ENCODE measurements at places on chromosomes 11 and 22. TPM values are rescaled to one million over a fixed set of nuclear protein-coding genes. Genes with fewer than 3 reads are reported as not detected.
A peak's percentile ranks its signal among the peaks of the same experiment; 100 is the strongest.

ST14 gene
- total RNA-seq: 83.9 TPM

DNA sequence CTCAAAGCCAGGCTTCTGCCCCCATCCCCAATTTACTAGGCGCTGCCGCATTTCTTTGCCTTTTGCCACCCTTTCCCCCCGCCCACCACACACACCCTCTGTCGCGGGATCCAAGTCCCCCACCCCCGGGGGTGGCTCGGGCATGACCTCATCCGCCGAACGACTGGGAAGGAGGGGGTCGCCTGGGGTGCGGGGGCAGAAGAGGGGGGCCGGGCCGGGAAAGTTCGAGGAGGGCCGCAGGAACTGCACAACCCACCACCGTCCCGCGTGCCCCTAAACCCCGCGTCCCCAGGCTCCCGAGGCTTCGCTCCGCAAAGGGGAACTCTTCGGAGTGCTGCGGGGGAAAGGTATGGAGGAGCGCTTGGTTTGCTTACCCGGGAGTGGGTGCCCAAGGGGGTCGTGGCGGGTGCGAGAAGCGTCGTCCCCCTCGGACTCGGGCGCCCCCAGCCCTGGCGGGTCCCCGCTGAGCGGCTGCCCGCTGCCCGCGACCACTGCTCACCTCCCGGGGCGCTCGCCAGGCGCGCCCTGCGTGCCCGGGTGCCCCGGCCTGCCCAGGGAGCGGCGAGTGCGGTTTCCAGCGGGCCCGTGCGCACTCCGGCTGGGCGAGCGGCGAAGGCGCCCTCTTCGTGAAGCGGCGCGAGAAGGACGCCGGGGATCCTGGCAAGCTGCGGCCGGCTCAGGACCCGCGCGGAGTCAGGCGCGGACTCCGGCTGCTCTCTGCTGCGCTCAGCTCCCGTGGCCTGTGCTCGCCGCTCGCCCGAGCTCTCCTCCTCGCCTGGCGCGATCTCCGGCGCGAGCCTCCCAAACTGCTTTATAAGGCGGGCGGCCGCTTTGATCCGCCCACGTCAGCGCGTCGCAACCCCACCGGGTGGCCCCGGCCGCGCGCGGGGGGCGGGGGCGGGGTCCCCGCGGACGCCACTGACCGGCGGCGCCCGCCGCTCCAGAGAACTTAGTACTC, 4.0 kb upstream of the WNT11 start:
- peak; percentile 48 for DNase-seq

DNA sequence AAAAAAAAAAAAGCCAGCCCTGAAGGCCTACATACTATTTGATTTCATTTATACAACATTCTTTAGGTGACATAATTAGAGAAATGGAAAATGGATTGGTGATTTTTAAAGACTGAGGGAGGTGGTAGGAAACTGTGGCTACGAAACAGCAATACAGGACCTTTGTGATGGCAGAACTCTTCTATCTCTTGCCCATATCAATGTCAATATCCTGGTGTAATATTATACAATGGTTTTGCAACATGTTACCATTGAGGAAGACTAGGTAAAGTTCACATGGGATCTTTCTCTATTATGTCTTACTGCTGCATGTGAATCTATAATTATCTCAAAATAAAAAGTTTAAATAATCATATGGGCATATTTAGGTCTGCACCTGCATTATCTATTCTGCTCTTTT, 371.2 kb downstream of the ETS1 start:
- no peak for DNase-seq

- no peak for DNase-seq
These were observed 502 bp downstream of the SMIM38 start for GRCh38 chr11:69156235-69156639.

OR5P2 gene
- total RNA-seq: 11.3 TPM

OR10A2 gene
- not detected for total RNA-seq

ANGPTL5 gene
- total RNA-seq: not detected

OR5B21 gene
- not detected for total RNA-seq

GRCh38 chr11:94130298-94131046, 1.8 kb downstream of the PANX1 start:
- peak; percentile 64 for DNase-seq

KRTAP5-7 gene
- not detected for total RNA-seq

KMT2A gene
- 55.2 TPM for total RNA-seq

DNA sequence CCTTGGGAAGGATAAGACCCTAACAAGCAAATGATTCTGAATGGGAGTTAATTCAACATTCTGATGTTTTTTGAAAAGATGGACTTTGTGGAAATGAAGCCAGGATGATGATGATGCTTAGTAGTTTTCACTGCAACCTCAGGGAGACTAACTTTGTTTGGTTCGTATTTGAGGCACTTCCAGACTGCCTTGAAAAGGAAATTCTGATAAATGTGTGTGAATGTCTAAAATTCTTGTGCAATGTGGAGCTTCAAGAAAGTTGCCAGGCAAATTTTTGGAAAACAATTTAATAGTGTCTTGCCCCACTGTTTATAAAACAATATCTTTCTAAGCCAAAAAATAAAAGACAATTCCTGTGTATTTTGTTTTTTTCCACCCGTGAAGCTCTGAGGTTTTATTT, 11.2 kb upstream of the NAV2 start:
- DNase-seq: no peak

DNA sequence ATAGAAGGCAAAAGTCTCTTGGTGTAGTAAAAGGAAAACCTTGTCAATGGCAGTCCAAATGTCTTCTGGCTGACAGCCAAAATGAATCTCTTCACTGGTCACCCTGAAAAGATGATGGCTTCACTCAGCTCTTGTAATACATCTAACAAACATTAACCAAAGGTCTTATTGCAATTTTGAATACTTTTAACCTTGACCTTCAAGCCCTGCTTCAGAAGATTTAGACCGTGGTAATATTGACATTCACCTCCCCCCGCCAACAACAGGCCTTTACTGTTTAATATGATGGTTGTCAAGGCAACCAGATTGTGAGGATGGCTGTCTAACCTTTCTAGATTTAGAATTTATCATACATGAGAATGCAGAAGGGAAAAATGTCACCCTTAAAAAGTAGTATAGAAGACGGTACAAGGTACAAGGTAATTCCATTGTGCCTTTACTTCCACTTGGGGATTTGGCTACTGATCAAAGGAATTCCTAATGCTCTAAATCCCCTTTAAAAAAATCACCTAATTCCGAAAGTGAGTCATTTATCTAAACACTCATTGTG, 342.3 kb downstream of the LARGE1 start:
- DNase-seq: no peak

DNA sequence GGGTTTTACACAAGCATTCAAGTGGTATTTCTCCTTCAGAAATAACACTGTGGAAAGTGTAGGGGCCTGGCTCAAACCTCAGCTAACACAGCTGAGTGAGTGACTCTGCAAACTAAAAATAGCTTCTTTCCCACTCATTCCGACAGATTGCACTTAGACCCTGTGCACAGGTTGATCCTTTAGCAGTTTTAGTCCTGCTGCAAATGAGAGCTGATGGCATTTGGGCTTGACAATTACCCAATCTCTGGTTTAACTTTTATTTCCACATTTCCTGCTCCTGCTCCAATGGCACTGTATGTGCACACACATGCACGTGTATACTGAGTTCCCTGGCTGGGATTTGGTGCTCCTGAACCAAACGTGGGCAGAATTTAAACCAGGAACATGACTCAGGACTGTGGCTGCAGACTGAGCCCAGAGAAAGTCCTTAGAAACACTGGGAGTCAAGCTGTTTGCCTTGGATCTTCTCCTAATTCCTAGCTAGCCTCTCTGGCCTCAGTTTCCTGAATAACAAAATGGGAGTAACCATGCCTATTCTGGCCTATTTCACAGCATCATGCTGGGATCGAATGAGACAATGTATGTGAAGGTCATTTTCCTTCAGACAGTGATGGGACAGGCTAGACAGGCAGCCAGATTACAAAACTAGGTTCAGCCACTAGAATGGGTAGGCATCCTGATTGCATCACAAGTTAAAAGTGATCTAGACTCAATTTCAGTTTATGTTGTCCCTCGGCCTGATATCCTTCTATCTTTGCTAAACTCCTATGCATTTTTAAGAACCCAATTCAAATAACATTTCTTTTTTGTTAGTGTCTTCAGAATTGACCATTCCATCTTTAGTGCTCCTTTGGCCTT, 58.2 kb downstream of the SERGEF start:
- DNase-seq: no peak

CCDC81 gene
- 0.61 TPM for total RNA-seq

DNA sequence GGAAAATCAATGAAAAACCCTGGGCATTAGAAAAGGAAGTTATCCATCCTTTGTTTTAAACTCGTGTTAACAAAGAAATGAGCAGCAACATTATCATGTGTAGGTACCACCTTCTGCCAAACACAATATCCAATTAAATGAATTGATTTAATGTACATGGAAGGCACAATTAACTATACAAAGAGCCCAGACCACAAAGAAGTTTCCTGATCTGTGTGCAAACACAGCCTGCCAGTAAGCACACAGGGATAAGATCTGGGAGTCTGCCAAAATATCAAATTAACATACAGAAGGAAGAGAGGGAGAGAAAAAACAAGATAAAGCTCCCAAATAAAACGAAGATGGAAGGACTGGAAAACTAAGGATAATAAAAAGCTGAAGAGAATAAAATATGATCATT, 54.1 kb upstream of the SLC25A1 start:
- no peak for DNase-seq

DNA sequence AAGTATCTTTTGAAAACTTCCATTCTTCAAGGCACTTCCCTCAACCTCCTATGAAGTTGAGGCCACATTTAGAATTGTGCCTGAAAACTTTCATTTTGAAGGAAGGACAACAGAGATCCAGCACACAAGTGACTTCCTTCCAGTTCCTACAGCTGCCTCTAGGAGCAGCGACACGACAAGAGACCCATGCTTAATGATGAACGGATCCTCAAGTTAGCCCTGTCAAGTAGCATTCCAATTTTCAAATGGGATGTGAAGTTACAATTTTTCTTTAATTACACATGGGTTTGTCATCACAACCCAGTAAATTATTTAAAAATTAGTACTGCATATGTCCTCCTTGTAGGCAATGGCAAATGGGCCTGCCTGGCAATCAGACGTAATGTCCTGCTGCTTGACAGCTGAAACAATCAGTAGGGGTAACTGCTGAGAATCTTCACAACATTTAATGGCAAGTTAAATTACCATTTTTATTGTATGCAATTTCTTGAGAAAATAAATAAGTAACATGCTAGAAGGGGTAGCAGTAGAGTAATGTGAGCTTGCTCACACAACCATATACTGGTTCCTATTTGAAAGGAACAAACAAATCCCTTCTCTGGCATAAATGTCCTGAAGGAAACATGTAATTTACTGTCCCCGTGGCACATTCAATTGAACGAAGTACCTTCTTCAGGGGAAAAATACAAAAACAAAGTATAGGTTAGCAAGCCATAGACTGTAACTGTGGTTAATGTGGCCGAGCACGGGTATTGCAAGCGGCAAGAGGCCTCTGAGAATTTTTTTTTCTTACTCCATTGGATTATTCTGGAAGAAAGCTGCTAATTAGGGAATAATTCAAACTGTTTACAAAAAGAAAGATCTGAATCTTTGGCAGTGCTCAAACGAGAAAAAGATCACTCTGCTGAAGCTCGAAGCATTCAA, 288.3 kb downstream of the CADM1 start:
- no peak for DNase-seq

LRRC4C gene
- total RNA-seq: 2.7 TPM

- DNase-seq: no peak
These were observed 1598.1 kb downstream of the FAM181B start for GRCh38 chr11:81135570-81135969.

VWCE gene
- 0.82 TPM for total RNA-seq

GRCh38 chr22:19958083-19959042, 16.7 kb upstream of the TXNRD2 start:
- no peak for DNase-seq

DNA sequence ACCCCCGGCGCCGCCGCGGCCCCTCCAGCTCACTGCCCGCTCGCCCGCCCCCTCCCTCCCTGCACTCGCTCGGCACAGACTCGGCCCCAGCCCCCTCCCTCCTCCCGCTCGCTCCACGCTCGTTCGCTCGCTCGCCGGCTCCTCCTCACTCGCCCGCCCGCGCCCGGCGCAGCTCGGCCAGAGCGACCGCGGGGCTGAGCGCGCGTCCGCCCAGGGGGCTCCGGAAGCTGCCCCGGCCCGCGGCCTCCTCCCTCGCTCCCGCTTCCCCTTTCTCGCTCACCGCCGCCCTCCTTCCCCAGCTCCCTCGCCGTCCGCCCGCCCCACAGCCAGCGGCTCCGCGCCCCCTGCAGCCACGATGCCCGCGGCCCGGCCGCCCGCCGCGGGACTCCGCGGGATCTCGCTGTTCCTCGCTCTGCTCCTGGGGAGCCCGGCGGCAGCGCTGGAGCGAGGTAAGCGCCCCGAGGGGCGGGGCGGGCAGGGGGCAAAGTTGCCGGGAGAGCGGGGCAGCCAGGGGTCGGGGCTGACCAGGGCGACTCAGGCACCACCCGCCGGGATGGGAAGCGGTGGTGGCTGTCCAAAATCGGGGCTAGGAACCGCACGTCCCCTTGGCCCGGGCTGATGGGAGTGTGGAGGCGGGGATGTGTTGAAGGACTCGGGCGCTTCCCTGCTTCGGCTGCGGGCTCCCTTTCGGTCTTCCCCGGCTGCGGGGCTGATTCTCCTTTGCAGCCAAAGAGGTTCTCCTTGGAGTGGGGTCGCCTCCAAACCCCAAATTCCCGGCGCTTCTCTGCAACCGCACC, at the start of gene SEZ6L:
TSS of gene SEZ6L (plus strand) at position 148 of the 797 bp plus-strand sequence. CDS start at position 356, 208 bp downstream.
- no peak for DNase-seq

GRCh38 chr22:49909476-49910205, 8.6 kb downstream of the ALG12 start:
- DNase-seq: no peak

GRCh38 chr11:87832211-87832610, 343.0 kb downstream of the RAB38 start:
- DNase-seq: no peak

NLRP10 gene
- 9.2 TPM for total RNA-seq

- no peak for DNase-seq
These were observed 4.7 kb upstream of the RANBP1 start for GRCh38 chr22:20111045-20111688.

- no peak for DNase-seq
These were observed 230.5 kb downstream of the MIAT start for GRCh38 chr22:26887916-26888315.

DNA sequence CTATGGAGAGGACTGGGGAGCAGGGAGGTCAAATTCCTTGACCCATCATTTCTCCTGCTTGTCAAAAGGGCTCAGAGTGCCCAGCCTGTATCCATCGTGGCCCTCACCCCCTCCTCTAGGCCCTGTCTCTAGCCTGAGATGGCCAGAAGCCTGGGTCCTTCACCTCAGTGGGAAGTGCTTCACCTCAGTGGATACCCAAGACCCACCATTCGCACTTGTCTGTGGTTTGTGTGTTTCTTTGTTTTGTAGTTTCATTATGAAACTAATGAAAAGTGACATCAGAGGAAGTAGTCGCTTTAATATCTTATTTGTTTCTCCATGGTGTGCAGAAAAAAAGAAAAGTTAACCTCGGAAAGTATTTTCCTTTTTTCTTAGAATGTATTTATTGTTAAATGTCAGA, 194.0 kb upstream of the CADM1 start:
- no peak for DNase-seq

DNA sequence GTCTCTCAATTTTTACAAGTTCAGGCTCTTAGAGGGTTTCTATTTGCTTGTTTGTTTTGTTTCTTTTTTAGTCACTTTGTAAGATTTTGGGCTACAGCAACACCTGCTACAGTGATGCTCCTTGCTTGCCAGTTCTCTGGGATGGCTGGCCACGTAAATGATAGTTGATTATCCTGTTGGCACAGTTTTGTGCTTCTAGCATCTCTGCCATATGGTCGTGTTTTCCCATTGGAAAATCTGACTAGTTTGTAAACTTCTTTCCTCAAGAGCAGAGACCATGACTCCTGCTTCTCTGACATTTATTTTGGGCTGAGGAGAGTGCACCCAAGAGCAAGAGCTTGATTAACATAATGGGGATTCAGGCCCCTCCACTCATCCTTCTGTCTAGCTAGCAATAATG, 1621.6 kb upstream of the RAG2 start:
- DNase-seq: no peak

Measured in mammary epithelial cell (primary cell).